Daoy (cell line): ENCODE measurements at places on chromosomes 7 and 10.
A peak's percentile ranks its signal among the peaks of the same experiment; 100 is the strongest.

GRCh38 chr10:107427016-107427415, 262.5 kb upstream of the SORCS1 start:
- DNase-seq: no peak

- no peak for DNase-seq
These were observed 71.3 kb downstream of the CAMK1D start for GRCh38 chr10:12420530-12421120.

GRCh38 chr10:102280397-102281101, 35.2 kb downstream of the GBF1 start:
- peak; percentile 3 for DNase-seq

- DNase-seq: peak; percentile 24
These were observed 149.8 kb downstream of the DYNC1I1 start for GRCh38 chr7:95922191-95922590.

- DNase-seq: no peak
These were observed 63.4 kb downstream of the VTI1A start for GRCh38 chr10:112510384-112510783.

GRCh38 chr10:13795653-13796555, 209.1 kb downstream of the PRPF18 start:
- no peak for DNase-seq

DNA sequence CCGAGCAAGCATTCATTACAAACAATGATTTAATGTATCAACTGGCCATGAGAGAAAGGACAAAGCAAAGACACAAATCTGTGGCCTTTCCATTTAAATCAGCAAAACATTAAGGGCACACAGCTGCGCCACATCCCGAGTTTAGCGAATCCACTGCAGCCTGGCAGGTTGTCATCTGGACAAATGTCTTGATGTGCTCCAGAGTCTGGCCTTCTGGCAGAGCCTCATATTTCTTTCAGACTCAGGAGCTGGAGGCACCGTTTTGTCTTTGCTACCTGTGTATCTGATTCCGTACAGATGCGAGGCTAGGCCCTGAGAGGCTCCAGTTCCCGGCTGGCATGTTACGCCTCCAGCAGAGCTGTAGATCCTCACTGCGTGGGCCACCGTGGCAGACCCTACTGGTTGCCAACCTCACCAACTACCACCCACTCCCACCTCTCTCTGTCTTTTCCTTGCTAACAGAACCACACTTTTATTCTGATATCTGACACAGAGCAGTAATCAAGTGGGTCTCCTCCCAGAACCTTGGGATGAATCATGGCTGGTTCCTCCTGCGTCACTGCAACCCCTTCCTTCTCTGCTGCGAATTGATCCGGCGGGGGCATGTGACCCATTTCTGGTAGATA, 40.9 kb upstream of the EFCAB10 start:
- no peak for DNase-seq

DNA sequence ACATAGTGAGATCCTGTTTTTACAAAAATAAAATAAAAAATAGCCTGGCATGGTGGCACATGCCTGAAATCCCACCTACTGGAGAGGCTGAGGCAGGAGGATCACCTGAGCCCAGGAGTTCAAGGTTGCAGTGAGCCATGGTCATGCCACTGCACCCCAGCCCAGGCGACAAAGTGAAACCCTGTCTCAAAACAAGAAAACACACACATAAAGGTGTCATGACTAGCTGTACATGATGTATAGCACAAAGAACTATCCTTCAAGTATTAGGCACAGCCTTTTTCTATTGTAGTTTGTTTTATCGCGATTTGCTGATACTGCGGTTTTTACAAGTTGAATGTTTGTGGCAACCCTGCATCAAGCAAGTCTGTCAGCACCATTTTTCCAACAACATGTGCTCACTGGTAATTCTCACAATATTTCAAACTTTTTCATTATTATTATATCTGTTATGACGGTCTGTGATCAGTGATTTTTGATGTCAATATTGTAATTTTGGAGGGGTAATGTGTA, 11.5 kb upstream of the SNX13 start:
- no peak for DNase-seq

GRCh38 chr10:117334926-117335325, 40.3 kb downstream of the PDZD8 start:
- no peak for DNase-seq

DNA sequence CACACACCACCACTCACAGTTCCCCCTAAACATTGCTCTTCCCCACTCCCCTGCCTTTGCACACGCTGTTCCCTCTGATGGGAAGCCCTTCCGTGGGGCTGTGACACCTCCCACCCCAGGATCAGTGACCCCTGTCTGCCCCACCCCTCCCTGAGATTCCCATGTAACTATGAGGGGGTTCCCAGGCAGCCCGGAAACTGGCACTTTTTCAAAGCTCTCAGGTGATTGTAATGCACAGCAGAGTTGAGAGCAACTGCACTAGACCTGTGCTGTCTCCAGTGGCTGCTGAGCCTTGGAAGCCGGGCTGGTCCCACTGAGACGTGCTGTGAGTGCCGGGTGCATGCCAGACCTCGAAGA, 29.8 kb downstream of the GPRIN2 start:
- peak; percentile 47 for DNase-seq

DNA sequence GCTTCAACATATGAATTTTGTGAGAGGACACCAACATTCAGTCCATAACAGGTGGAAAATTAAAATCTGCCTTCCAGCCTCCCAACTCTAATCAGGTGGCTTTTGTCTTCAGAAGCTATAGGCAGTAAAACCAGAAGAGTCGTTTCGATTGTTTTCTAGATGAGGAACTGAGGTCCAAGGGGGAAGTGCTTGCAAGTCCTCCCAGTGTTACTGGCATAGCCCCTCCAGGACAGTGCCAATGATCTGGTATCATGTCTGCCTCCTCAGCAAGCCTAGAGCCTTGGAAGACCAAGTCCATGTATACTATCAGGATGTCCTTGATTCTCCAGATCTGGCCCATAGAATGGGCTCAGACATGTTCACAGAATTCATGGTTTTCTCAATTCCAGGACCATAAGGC, 16.9 kb downstream of the CYP26A1 start:
- no peak for DNase-seq

GRCh38 chr7:39465055-39465929, 100.9 kb upstream of the YAE1 start:
- DNase-seq: peak; percentile 85
